ENCODE measurements at places on chromosomes 3 and 15.

GRCh38 chr3:116140100-116140689 is 305.1 kb downstream of the LSAMP start:
- DNase-seq = no peak

DNA sequence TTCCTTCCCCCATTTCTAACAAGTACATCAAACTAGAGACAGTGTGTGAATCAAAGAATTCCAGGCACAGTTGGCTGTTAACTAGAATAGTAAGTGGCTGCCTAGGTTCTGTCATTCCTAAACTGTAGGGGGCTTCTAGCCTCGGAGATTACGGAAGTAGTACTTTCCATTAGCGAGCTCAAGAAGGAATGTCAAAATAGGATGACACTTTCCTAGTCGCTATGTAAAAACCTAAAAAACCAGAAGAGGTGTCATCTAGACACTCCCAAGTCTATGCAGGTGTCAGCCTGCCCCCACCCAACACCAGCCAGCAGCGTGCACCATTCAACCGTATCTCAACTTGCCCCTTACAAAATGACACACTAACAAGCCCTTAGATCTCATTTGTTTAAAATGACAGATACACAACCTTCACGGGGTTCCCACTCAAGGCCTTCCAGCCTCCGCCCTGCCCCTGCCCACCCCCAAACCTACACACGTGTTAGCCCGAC is 874 bp downstream of the INO80 start:
- DNase-seq = no peak

DNA sequence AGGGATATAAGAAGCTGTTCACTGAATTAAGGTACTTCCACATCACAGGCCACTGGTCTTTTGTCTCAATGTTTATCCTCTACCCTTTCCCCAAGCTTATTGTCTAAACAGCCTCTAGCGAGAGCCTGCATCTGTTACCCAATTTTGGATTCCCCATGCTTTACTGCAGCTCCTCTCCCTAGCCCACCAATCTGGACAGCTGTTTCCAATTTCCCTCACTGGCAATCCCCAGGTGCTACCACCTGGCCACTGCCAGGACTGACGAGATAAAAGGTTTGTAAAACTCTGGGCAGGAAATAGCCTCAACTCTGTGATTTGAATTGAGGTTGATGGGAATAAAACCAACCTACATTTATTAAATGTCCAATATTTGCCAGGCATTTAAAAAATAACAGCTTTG is 58.0 kb upstream of the TEX9 start:
- no peak for DNase-seq

DNA sequence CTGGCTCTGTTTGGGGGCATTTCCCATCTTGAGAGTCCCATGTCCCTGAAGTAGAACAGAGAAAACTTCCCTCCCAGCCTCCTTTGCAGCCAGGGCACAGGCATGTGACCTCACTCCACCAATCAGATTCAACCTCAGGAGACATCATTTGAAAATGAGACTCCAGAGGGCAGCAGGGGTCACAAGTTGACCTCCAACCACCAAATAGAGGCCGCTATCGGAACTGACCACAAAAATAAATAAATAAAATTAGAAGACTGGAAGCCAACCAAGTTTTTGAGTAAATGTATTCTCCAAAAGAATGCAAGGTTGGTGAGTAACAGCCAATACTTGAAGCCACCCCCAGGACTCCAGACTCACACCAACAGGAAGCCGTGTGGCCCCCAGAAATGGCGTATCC is 106.5 kb downstream of the CHSY1 start:
- no peak for DNase-seq

- DNase-seq = peak; percentile 32
These were observed 18.9 kb upstream of the TIGIT start for GRCh38 chr3:114274929-114275328.

DNA sequence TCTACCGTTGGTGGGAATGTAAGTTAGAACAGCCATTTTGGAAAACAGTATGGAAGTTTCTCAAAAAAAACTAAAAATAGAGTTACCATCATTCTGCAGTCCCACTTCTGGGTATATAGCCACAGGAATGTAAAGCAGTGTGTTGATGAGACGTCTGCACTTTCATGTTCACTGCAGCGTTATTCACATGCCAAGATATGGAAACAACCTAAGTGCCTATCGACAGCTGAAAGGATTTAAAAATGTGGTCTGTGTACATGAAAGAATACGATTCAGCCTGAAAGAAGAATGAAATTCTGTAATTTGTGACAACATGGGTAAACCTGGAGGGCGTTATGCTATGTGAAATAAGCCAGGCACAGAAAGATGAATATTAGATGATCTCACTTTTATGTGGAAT is 157.7 kb downstream of the THSD4 start:
- no peak for DNase-seq

GRCh38 chr3:32280262-32280910 is 41.9 kb downstream of the CMTM8 start:
- no peak for DNase-seq

GRCh38 chr3:14602006-14602803 is 49.4 kb upstream of the CCDC174 start:
- no peak for DNase-seq

DNA sequence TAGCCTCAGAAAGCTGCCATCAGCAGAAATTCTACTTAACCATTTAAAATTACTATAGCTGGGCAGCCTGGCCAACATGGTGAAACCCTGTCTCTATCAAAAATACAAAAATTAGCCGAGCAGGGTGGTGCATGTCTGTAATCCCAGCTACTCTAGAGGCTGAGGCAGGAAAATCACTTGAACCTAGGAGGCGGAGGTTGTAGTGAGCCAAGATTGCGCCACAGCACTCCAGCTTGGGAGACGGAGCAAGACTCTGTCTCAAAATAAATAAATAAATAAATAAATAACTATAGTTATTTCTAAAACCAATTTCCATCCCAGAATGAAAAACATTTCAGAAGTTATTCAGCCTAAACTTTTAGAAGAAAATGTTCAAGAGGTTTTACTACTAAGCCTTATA is 25.1 kb downstream of the LRRFIP2 start:
- DNase-seq = no peak

GRCh38 chr15:59154243-59154642 is 49.3 kb downstream of the CCNB2 start:
- no peak for DNase-seq

- DNase-seq = no peak
These were observed 440.8 kb downstream of the RAP2B start for GRCh38 chr3:153602801-153603200.

GRCh38 chr3:176097027-176097426 is 1100.3 kb downstream of the TBL1XR1 start:
- DNase-seq = no peak

DNA sequence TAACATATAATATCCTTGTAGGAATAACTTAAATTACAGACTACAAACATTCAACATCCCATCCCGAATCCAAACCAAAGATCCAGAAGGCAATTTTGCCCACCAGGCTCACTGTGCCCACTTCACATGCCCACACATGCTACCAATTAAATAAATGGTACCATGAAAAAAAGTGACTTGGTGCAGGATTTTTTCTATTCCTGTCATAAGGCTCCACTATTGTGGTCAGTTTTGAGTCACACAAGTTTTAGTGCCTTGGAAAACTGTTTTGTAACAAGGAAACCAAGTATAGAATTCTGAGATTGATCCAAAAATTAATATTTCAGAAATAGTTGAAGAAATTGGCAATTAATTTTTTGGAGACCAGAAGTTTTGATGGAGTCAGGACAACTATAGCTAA is 470.1 kb upstream of the THBS1 start:
- DNase-seq = no peak

- no peak for DNase-seq
These were observed 309.3 kb upstream of the TGFBR2 start for GRCh38 chr3:30297112-30297511.

- no peak for DNase-seq
These were observed 190.9 kb downstream of the ADAMTS17 start for GRCh38 chr15:100150906-100151305.

- no peak for DNase-seq
These were observed 23.1 kb upstream of the FOXP1 start for GRCh38 chr3:71606582-71606981.

DNA sequence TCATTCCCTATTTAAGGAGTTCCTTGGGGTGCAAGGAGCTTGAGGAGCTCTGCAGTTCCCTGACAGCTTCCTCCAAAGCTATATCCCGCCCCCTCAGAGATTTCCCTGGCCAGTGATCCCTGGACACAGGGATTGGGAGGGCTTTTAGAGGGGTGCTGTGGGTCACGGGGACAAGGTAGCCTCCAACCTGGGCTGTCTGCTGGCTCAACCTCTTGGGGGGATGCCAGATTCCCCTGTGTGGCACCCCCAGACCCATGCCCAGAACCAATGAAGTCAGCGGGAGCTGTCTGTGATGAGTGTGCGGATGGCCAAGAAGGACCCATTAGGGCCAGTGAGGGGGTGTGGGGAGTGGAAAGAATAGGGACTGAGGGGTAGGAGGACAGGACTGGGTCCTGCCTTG is 21.0 kb upstream of the ATP2B2 start:
- no peak for DNase-seq

- DNase-seq = no peak
These were observed 12.7 kb downstream of the SPSB4 start for GRCh38 chr3:141063831-141064230.

- DNase-seq = no peak
These were observed 8.2 kb downstream of the TRNT1 start for GRCh38 chr3:3134750-3135448.

DNA sequence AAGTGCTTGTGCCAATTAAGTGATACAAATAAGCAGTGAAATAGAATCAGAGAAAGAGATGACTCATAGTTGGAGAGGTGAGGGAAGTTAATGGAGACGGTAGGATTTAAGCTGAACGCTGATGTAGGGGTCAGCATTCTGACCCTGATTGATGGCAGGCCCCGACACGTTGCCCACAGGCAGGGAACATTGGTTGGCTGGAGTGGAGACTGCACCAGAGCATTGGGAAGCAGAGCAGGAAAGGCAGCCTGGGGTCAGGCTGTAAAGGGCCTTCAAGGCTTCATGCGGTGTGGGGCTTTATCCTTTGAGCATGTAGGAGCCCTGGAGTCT is 68.6 kb downstream of the DCUN1D1 start:
- DNase-seq = no peak

DNA sequence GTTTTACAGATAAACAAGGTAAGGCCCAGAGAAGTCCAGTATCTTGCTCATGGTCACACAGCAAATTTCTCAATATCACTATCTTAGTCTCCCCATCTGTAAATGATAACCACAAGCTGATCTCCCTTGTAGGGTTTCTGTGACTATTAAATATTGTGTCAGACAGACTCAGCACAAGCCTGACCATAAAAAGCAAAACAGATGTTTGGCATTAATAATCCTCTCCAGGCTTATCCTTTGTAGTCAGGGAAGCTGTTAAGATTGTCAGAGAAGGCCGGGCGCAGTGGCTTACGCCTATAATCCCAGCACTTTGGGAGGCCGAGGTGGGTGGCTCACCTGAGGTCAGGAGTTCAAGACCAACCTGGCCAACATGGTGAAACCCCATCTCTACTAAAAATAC is 173.2 kb upstream of the PRICKLE2 start:
- DNase-seq = no peak

DNA sequence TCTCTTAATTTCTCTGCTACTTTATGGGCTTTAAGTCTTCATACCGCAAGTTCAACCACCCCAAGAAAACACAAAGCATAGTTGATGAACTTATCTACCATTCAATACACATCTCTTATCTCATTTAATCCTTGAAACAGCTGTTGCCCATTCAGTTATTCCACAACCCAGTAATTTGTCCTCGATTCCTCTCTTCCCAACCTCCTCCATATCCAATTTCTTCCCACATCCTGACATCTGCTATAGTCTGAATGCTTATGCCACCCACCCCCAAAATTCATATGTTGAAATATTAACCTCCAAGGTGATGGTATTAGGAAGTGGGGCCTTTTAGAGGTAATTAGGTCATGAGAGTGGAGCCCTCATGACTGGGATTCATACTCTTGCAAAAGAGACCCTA is 345.4 kb downstream of the ERC2 start:
- DNase-seq = no peak

All from T-helper 2 cell (primary cell).